ENCODE measurements at places on chromosomes 13 and 19.
A peak's percentile ranks its signal among the peaks of the same experiment; 100 is the strongest.

DNA sequence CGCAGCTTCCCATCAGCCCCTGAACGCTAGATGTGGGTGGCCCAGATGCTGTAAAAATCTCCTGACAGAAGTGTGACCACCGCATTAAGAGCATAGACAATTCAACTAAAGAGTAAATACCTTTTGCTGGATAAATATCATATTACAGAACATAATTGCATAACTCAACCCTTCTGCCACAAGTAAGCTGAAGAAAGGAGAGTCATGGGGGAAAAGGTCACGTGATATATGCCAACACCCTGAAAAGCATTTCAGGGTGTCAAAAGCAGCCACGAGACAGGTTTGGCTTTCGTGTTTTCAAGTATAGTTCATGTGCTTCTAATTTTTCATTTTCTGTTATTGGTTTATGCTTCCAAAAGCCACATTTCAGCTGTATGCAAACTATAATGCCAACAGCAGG is 71.3 kb downstream of the LHFPL6 start:
- no peak overlapping the region for H3K27ac ChIP-seq
- no peak for DNase-seq
- H3K4me1 ChIP-seq, result peaks cover 27% of the 10 kb centered on the region

- H3K36me3 ChIP-seq, result no peaks in the 10 kb centered on the region
- no peaks in the 10 kb centered on the region for H3K4me1 ChIP-seq
- H3K27ac ChIP-seq, result no peak overlapping the region
- DNase-seq, result no peak
- H3K27me3 ChIP-seq, result no peaks in the 10 kb centered on the region
- no peak overlapping the region for H3K4me3 ChIP-seq
Measured at GRCh38 chr13:30708541-30708940, 26.8 kb upstream of the ALOX5AP start.

DNA sequence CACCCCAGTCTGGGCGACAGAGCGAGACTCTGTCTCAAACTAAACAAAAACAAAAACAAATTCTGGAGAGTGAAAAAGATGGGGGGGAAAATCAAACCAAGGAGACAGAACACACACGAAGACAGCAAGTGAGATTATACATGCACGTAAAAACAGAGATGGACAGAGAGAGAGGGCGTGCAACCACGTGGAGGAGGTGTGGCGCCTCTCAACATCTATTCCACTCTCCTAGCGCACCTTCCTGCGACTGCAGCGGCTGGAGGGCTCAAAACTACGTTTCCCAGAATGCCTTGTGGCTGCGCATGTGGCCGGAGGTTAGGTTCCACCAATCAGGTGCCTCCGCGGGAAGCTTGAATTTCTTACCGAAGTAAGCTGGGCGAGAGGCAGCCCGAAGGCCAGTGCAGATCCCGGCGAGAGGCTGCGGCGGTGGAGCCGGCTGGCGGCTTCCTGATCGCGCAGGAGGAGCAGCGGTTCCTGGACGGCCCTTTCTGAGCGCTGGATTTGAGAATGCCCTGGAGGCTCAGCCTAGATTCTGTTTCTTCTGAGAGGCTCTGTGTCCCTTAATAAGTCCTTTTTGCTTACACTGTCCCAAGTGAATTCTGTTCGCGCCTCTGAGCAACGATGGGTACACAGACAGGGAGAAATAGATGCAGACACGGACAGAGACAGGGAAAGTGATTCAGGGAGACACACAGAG is 13.1 kb upstream of the NANOS2 start:
- no peak overlapping the region for H3K27ac ChIP-seq
- peaks cover 4% of the 10 kb centered on the region for H3K4me1 ChIP-seq
- H3K27me3 ChIP-seq, result peaks cover under 1% of the 10 kb centered on the region
- DNase-seq, result peak; percentile 94

DNA sequence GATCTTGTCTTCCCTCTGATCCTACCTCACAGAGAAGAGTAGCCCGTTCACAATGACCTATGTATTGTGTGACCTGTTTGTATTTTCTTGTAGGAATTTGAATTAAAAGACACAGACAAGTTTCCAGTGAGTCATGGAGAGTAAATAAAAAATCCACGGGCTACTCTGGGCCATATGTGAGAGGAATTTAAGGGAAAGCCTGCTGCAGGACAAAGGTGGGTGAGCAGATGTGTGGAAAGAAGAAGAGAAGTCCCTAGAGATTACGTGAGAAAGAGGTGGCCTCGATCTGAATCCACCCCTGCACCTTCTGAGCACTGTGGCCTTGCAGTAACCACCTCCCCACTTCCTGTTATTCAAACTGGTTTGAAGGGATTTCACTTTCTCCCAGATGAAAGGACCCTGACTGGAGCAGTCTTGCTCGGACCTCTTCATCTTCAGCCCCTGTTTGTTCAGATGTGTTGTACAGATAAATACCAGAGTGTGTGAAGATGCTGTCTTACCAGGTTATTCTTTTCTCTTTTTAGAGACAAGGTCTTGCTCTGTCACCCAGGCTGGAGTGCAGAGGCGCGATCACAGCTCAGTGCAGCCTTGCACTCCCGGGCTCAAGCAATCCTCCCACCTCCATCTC is 205.4 kb downstream of the PDS5B start:
- DNase-seq, result no peak
- H3K4me1 ChIP-seq, result no peaks in the 10 kb centered on the region
- no peaks in the 10 kb centered on the region for H3K27me3 ChIP-seq
- no peak overlapping the region for H3K27ac ChIP-seq

DNA sequence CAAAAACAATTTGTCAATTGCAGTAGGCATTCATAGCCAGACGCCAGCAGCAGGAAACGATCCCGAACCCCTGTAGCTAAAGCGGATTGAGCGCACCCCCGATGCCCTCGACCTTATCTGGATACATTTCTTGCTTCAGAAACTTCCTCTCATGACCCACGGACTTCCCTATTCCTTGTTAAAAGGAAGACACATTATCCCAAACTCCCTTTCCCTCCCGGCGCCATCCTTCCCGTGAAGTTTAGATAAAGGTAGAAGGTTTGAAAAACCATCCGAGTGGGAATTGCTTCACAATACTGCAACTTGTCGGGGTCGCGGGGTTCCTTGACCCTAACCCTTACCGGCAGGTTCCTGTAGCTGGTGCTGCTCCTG is 977 bp downstream of the PCDH20 start:
- H3K27me3 ChIP-seq, result no peaks in the 10 kb centered on the region
- no peak overlapping the region for H3K27ac ChIP-seq
- DNase-seq, result peak; percentile 35
- H3K4me3 ChIP-seq, result peak overlapping the region; percentile 48
- no peaks in the 10 kb centered on the region for H3K36me3 ChIP-seq
- H3K4me1 ChIP-seq, result peaks cover 13% of the 10 kb centered on the region

DNA sequence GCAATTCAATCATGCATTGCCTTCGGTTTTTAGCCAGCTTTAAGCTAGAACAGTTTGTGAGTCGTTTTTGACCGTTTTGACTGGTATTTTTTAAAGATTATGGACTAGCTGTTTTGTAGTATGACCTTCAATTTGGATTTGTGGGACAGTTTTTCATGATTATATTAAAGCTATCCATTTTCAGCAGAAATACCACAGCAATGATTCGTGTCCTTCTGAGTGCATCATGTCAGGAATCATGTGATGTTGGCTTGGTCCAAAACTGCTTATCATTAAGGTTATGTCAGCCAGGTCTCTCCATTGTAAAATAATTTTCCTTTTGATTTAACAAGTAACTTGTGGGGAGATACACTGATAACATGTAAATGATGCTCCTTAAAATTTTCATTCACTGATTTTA is 229.0 kb downstream of the POSTN start:
- peaks cover 12% of the 10 kb centered on the region for H3K27me3 ChIP-seq
- H3K4me1 ChIP-seq, result no peaks in the 10 kb centered on the region
- H3K27ac ChIP-seq, result no peak overlapping the region
- H3K36me3 ChIP-seq, result no peaks in the 10 kb centered on the region
- no peak overlapping the region for H3K4me3 ChIP-seq

- peaks cover 60% of the 10 kb centered on the region for H3K4me1 ChIP-seq
- H3K27me3 ChIP-seq, result no peaks in the 10 kb centered on the region
- peak overlapping the region; percentile 95 for H3K4me3 ChIP-seq
- DNase-seq, result peak; percentile 77
Measured at GRCh38 chr13:99988529-99989275, 7.1 kb downstream of the ZIC2 start.

DNA sequence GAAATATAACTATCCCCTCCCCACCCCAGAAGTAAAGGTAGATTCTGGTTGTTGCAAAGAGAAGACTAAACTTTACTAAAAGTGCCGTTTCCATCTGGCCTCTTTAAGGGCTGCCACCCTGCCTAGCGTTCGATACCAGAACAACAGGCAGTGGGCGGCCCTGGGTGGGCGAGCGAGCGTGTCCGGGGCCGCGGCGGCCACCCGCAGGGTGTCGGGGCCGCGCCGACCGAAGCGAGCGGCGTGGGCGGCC is 2.6 kb downstream of the FGF9 start:
- H3K27ac ChIP-seq, result no peak overlapping the region
- peaks cover 36% of the 10 kb centered on the region for H3K4me1 ChIP-seq
- no peaks in the 10 kb centered on the region for H3K36me3 ChIP-seq
- DNase-seq, result peak; percentile 33
- peaks cover 74% of the 10 kb centered on the region for H3K27me3 ChIP-seq
- H3K4me3 ChIP-seq, result peak overlapping the region; percentile 50

GRCh38 chr19:8577247-8577646 is at the start of gene MYO1F:
MYO1F (minus strand) TSS chr19:8577442; CDS start chr19:8577309, 133 bp downstream.
- H3K36me3 ChIP-seq, result no peaks in the 10 kb centered on the region
- DNase-seq, result no peak
- H3K27me3 ChIP-seq, result no peaks in the 10 kb centered on the region
- H3K4me3 ChIP-seq, result no peak within 1 kb of the TSS
- no peak within 1 kb of the TSS for H3K27ac ChIP-seq

DNA sequence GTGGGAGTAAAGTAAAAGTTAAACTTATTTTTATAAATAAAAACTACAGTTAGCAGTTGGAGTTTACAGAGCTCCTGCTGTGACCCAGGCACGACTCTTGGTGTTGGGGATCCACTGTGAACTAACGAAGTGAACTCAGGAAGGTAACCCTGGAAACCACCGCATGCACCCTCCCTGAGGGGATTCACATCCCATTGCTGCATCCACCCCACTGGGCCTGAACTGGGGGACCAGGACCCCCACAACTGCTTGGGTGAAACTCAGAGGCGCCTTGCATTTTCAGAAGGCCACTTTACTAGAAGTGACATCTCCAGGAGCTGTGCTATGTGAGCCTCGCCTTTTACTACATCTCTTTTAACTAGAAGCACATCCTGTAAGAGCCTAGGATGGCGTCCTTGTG is 166.4 kb downstream of the TEX29 start:
- H3K4me3 ChIP-seq, result no peak overlapping the region
- DNase-seq, result no peak
- no peaks in the 10 kb centered on the region for H3K36me3 ChIP-seq
- H3K27ac ChIP-seq, result no peak overlapping the region

GRCh38 chr19:3478409-3479176 is 1.7 kb downstream of the SMIM24 start:
- H3K4me1 ChIP-seq, result no peaks in the 10 kb centered on the region
- H3K27me3 ChIP-seq, result peaks cover 29% of the 10 kb centered on the region
- no peak overlapping the region for H3K27ac ChIP-seq
- H3K36me3 ChIP-seq, result no peaks in the 10 kb centered on the region

DNA sequence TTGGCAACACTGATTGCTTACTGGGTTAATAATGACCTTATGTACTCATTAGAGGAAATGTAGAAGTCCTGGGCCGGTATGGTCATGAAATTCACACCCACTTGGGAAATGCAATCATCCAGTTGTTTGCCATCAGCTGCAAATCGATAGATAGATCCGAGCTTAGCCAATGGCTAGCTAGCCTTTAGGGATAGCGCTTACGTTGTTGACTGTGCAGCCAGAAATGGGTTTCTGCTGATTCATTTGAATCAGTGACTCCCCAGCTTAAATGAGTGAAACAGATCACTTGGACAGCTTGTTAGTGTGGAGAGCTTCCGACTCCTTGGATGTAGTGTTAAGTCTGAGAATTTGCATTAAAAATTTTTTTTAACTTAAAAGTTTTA is 11.8 kb downstream of the IL17D start:
- H3K4me1 ChIP-seq, result peaks cover 15% of the 10 kb centered on the region
- no peak for DNase-seq
- no peak overlapping the region for H3K4me3 ChIP-seq
- no peaks in the 10 kb centered on the region for H3K27me3 ChIP-seq
- no peak overlapping the region for H3K27ac ChIP-seq

DNA sequence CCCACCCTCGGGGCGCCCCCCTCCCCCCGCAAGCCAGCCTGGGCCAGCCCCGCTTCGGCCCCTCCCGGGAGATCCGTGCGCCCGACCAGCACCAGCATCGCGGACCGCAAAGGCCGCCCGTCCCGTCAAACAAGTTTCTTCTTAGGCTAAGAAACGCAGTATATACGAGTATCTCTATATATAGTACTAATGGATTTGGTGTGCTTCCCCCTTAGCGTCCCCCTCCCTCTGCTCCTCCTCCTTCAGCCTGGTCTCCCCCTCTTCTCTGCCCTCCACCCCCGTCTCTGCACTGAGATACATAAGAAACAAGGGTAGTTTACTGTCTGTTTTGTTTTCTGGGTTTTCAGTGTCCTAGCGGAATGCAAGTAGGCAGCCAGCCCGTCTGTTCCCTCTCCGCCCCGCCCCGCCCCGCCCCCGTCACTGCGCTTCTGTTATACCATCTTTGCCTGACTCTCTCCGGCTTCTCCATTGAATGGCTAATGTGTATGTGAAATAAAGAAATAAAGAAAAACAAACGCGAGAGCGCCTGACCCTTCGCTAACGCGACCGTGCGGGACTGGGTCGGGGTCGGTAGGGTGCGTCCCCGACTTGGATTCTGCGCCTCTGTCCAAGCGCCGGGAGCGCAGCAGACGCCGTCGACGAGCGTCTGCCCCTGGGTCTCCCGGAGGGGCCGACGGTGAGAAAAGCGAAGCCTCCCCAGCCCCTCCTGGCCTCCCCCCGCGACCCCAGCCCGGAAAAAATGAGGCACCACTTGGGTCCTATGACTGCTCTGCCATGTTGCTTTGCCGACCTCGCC is 4.2 kb downstream of the LYL1 start:
- no peak overlapping the region for H3K4me3 ChIP-seq
- DNase-seq, result peak; percentile 55
- H3K27ac ChIP-seq, result no peak overlapping the region
- H3K27me3 ChIP-seq, result no peaks in the 10 kb centered on the region

DNA sequence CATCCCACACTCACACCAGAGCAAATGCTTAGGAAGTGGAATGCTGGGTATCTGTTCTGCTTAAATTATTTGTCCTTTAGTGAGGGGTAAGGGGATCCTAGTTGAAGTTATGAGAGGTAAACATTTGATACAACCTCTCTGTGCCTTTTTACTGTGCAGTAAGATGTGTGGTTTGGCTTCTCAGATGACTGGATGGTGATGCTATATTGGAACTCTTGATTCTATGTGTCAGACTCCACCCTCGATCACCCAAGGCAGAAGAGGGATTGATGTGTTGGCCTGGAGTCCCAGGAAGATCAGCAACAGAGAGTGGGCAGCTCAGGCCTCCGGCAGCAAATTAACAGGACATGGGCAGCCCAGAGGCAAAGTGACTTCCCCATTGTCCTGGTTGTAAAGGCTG is 66.7 kb downstream of the SIPA1L3 start:
- no peak overlapping the region for H3K27ac ChIP-seq
- H3K4me1 ChIP-seq, result no peaks in the 10 kb centered on the region

DNA sequence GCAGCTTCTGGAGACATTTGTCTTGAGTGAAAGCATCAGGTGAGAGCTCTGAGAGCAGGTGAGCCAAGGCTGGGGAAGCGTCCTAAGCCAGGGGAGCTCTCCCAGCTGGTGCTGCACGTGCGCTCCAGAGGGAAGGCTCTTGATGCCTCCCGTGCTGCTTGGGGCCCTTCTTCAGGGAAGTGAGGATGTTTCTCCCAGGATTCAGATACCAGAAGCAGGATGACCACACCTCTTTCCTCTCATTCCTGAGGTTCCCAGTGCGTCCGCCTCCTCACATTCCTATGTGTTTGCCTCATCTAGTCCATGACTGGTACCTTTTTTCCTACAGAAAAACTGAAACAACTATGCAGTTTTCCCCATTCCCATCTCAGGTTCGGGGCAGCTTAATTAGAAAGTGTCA is 231.0 kb upstream of the IRS2 start:
- DNase-seq, result no peak
- peaks cover 96% of the 10 kb centered on the region for H3K27me3 ChIP-seq
- no peaks in the 10 kb centered on the region for H3K36me3 ChIP-seq
- H3K4me3 ChIP-seq, result no peak overlapping the region
- H3K27ac ChIP-seq, result no peak overlapping the region
